ENCODE measurements at places on chromosomes 4 and X.

- no peaks in the 10 kb centered on the region for H3K4me1 ChIP-seq
- H3K27ac ChIP-seq: no peak overlapping the region
- DNase-seq: no peak
- no peaks in the 10 kb centered on the region for H3K36me3 ChIP-seq
- H3K27me3 ChIP-seq: no peaks in the 10 kb centered on the region
Measured at GRCh38 chr4:173746424-173746823, 216.4 kb upstream of the HAND2 start.

DNA sequence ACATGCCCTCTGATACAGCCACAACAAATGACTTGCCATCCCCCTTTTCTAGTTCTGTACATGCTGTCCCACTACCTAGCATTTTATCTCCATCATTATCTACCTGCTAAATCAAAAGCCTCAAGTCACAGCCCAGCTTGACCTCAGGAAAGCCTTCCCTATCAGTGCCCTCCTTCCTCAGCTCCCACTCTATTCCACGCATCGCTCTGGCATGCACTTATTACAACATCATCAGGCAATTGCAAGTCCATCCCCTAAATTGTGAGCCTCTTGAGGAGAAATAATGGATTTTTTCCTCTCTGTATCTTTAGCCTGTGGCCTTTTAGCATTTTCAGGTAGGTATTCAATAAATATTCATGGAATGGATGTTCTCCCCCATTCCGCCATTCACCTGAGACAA lies 5.7 kb downstream of the ARL13A start:
- no peaks in the 10 kb centered on the region for H3K27me3 ChIP-seq
- H3K4me1 ChIP-seq: no peaks in the 10 kb centered on the region

DNA sequence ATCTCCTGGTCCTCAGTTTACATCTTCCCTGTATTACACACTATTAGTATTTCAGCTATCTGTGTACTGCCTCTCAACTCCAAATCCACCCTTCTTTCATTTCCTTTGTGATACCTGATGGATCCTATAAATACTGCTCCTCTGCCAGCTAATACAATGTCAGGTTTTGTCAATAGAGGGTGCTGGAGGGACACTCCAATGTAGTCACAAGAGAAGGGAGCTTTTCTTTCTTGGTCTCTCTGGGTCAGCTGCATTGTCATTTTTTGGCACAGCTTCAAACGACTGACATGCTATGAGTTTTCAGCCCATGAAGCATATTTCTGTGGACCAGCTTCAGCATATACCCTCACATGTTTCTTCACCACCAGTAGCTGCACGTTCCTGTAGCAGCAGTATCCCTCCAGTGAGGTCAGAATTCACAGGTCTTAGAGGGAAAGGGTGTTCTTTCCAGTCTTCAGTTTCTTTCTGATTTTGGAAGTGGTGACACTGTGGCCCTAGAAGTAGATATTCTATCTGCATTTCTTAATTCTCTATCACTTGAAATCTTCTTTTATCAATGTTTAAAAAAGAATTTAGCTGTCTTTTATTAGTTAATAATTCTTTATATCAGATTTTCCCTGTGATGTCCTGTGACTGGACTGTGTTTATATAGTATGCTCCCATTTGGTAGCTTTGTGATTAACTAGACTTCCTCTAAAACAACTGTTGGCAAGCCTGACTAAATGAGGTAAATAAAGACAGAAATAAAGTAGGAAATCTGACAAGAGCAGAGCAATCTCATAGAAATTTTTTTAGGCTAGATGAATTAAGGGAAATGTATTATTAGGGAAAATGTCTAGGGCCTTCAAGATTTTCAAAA lies 60.6 kb downstream of the GABRA2 start:
- no peak overlapping the region for H3K4me3 ChIP-seq
- H3K27ac ChIP-seq: no peak overlapping the region
- no peak for DNase-seq
- H3K27me3 ChIP-seq: no peaks in the 10 kb centered on the region
- H3K4me1 ChIP-seq: no peaks in the 10 kb centered on the region

DNA sequence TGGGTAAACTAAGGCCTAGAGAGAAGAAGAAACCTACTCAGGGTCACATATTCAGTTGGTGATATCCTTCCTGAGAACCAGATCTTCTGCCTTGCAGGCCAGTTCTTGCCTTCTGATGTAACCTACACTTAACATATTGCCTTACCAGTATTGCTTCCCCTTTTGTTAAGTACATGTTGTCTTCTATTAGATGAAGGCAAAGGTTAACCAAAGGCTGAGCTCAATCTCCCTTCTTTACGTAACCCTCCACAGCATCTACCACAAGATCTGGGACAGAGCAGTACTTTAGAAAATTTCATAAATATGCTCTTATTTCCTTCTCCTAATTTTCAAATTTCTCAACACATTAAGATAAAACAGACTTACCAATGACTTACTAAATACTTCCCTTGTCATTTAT lies 474.4 kb downstream of the SH2D1A start:
- no peak overlapping the region for H3K4me3 ChIP-seq
- H3K27ac ChIP-seq: no peak overlapping the region
- no peaks in the 10 kb centered on the region for H3K36me3 ChIP-seq
- no peaks in the 10 kb centered on the region for H3K4me1 ChIP-seq

- H3K36me3 ChIP-seq: no peaks in the 10 kb centered on the region
- no peaks in the 10 kb centered on the region for H3K27me3 ChIP-seq
- DNase-seq: no peak
- H3K27ac ChIP-seq: no peak overlapping the region
- no peaks in the 10 kb centered on the region for H3K4me1 ChIP-seq
Measured at GRCh38 chrX:83169683-83170082, 338.4 kb upstream of the POU3F4 start.

DNA sequence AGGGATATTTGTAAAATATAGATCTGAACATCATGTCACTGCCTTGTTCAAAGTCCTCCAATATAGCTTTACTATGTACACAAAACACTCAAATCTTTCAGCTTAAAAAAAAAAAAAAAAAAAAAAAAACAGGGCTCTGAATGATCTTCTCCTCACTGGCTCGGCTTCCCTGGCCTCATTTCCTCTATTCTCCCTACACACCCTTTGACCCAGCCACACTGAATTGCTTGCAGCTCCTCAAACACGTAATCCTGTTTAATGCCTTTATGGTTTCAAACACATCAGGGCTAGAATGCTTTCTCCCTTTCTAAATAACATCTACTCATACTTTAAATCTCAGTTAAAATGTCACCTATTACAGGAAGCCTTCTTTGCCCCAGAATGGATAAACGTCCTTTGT lies 60.8 kb downstream of the MTMR8 start:
- DNase-seq: no peak
- H3K4me1 ChIP-seq: no peaks in the 10 kb centered on the region
- H3K27ac ChIP-seq: no peak overlapping the region
- H3K4me3 ChIP-seq: no peak overlapping the region
- no peaks in the 10 kb centered on the region for H3K27me3 ChIP-seq

GRCh38 chr4:26020881-26021280 lies 106.9 kb downstream of the SMIM20 start:
- peaks cover 13% of the 10 kb centered on the region for H3K4me1 ChIP-seq
- no peak overlapping the region for H3K4me3 ChIP-seq
- H3K27me3 ChIP-seq: peaks cover 70% of the 10 kb centered on the region

DNA sequence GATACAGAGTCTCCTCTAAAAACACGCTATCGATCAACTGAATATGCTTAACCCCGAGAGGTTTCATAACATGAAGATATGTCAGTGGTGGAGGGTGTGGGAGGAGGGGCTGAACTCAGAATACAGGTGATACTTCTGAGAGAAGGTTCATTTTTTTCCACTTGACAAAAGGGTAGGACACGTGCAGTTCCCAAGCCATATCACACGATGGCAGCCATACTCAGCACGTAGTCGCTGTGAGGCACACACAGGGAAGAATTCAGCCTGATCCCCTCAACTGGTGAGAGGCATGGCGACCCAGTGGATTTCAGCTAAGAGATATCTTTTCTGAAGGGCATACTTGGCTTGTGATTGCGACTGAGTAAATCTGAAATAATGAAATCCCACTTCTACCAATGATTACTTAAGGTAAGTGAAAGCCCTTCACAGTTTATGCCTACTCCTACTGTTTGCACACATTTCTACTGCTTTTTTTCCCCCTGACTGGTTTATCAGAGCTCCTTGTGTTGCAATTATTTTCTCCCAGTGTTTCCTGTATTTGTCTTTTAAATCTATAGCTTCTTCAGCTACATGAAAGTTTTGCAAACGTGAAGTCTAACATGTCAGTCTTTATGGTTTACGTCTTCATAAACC lies 133.1 kb downstream of the CORIN start:
- H3K4me1 ChIP-seq: no peaks in the 10 kb centered on the region
- no peak overlapping the region for H3K4me3 ChIP-seq
- no peaks in the 10 kb centered on the region for H3K27me3 ChIP-seq
- DNase-seq: no peak

DNA sequence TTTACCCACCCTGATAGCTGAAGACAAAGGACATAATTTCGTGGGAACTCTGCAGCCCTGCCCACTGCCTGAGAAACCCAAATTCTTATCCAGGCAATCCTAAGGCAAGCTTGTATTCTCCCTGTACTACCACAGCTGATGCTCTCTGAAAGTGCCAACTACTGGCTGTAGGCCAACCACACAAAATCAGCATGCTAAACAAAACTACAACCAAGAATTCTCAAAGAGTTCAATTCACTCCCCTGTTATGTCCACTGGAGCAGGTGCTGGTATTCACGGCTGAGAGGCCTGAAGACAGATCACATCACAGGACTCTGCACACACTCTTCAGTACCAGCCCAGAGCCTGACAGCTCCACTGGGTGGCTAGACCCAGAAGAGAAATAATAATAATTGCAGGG lies 375.9 kb upstream of the NDST4 start:
- no peaks in the 10 kb centered on the region for H3K27me3 ChIP-seq
- H3K4me3 ChIP-seq: no peak overlapping the region
- H3K27ac ChIP-seq: no peak overlapping the region
- no peak for DNase-seq
- H3K4me1 ChIP-seq: no peaks in the 10 kb centered on the region
- no peaks in the 10 kb centered on the region for H3K36me3 ChIP-seq

GRCh38 chr4:124455671-124456070 lies 256.9 kb downstream of the ANKRD50 start:
- H3K4me1 ChIP-seq: no peaks in the 10 kb centered on the region
- no peaks in the 10 kb centered on the region for H3K36me3 ChIP-seq
- DNase-seq: no peak
- H3K27me3 ChIP-seq: no peaks in the 10 kb centered on the region

DNA sequence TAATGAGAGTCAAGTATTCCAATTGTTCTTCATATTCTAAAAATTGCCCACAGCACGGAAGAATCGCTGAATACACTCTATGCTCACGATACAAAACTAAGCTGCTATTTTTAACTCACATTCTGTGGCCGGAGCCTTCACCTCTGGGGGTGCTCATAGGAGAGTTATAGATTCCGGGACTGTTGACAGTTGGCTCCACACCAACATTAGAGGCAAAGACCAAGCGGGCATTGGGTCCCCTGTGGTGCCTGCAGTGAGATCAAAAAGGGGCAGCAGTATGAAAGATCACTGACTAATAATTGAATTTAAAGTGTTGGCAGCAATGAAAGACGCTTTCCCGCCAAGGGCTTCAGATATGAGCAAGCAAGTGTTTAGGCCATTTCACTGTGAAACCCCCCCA lies 146.0 kb downstream of the TMEM144 start:
- no peaks in the 10 kb centered on the region for H3K4me1 ChIP-seq
- H3K27me3 ChIP-seq: no peaks in the 10 kb centered on the region
- no peak overlapping the region for H3K4me3 ChIP-seq
- no peak for DNase-seq

- no peak overlapping the region for H3K27ac ChIP-seq
- no peak for DNase-seq
- no peaks in the 10 kb centered on the region for H3K4me1 ChIP-seq
- no peaks in the 10 kb centered on the region for H3K27me3 ChIP-seq
- H3K36me3 ChIP-seq: no peaks in the 10 kb centered on the region
Measured at GRCh38 chrX:138519296-138519695, 192.2 kb downstream of the FGF13 start.

GRCh38 chr4:174210354-174210753 lies 73.1 kb downstream of the FBXO8 start:
- no peaks in the 10 kb centered on the region for H3K36me3 ChIP-seq
- H3K4me1 ChIP-seq: peaks cover 31% of the 10 kb centered on the region
- no peak overlapping the region for H3K4me3 ChIP-seq
- no peak overlapping the region for H3K27ac ChIP-seq

DNA sequence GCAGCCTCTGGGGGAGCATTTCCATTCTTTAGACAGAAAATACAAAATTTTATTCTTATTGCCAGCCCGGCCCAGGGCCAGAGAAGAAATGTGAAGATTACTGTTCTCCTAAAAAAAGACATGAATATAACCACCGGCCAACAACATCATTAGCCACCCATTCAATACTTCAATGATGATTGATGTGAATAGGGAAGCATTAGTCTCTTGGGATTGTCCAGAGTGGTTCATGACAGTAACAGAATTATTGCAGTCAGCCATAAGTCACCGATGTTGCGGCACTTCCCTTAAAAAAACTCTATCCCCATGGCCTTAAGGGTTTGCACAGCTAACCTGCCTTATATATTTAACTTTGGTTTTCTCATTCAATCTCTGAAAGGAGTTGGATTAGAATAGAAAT lies 418.7 kb downstream of the CENPC start:
- no peak for DNase-seq
- H3K4me3 ChIP-seq: no peak overlapping the region
- no peaks in the 10 kb centered on the region for H3K4me1 ChIP-seq
- H3K36me3 ChIP-seq: no peaks in the 10 kb centered on the region
- no peak overlapping the region for H3K27ac ChIP-seq

DNA sequence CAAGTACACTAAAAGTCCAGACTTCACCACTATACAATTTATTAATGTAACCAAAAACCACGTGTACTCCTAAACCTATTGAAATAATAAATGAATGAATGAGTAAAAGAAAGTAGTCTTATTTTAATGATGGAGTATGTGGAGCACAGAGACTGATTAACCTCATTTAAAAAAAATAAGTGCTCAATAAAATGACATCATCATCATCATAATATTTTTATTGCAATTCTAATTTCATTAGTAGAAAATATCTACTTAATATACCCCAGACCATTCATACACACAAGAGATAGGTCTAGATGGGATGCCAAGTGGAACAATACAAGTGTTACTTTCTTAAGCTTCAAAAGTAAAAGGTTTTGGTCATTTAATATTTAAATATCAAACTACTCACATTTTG lies 133.1 kb downstream of the ASB9 start:
- no peak overlapping the region for H3K27ac ChIP-seq
- H3K27me3 ChIP-seq: no peaks in the 10 kb centered on the region
- no peak overlapping the region for H3K4me3 ChIP-seq
